ENCODE measurements at places on chromosomes 5 and 9.

- no peak for DNase-seq
These were observed 9.6 kb downstream of the KIAA1958 start for GRCh38 chr9:112496074-112496722.

DNA sequence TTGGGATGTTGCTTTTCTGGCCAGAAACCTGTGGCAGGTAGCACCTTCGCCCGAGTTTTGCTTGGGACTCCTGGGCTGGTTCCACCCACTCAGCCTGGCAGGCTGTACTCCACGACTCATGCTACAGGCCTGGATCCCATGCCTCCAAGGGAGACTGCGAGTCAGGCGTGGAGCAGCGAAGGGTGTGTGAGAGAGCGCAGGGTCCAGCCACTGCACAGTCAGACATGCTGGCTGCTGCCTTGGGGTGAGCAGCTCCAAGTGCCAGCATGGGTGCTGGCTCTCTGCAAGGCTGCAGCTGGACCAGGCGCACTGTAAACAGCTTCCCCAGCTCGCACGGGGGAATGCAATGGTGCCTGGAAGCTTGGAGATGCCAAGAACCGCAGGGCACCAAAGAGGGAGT lies 249.6 kb upstream of the EDIL3 start:
- no peak for DNase-seq

GRCh38 chr5:152649609-152650008 lies 244.5 kb upstream of the NMUR2 start:
- DNase-seq: no peak

DNA sequence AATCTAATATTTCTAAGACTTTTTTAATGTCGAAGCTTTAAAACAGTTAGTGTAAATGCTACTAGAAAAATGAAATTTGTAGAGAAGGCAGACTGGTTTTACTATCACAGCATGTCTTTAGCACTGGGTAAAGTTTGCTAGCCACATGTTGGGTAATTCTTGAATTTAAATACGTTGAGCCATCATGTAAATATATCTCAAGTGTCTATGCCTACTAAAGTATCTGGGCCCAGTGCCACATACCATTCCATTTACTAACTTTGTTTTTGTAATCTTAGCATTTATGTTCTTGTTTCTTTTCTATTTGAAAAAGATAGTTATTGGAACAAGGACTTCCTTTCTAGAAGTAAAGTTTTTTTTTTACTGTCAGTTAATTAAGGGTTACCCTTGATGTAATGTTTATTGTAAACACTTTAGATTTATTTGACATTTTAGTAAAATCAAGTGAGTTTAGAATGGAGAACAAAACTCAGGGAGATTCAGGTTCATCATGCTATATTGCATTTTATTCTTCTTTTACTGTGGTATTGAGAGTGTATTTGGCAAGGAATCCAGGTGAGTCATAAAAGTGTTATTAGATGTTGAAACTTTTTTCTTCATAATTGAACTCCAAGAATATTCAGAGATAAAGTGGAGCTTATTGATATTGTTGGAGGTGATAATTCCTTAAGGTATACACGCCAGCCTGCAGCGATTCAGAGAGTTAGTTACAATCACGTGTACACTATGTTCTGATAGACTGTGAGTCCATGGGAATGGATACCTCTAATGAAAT lies 182.4 kb downstream of the CCDC171 start:
- no peak for DNase-seq

DNA sequence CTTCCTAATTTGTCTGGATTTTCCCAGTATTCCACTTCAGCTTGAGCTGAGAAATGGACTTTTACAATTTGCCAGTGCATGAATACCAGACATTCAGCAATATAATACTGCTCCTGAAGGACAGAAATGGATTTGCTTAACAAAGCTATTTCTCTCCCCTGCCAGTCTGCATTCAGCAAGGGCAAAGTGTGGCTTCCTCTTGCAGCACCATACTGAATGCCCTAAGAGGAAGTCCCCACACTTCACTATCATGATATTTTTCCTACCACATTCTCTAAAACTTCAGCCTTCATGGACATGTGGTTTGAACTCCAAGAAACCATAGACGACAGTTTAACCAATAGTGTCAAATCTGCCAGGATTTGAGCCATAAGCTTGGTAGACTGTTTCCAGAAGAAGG lies 19.8 kb upstream of the TLE4 start:
- DNase-seq: no peak

- DNase-seq: no peak
These were observed 77.0 kb upstream of the ZFAND5 start for GRCh38 chr9:72441848-72442607.

DNA sequence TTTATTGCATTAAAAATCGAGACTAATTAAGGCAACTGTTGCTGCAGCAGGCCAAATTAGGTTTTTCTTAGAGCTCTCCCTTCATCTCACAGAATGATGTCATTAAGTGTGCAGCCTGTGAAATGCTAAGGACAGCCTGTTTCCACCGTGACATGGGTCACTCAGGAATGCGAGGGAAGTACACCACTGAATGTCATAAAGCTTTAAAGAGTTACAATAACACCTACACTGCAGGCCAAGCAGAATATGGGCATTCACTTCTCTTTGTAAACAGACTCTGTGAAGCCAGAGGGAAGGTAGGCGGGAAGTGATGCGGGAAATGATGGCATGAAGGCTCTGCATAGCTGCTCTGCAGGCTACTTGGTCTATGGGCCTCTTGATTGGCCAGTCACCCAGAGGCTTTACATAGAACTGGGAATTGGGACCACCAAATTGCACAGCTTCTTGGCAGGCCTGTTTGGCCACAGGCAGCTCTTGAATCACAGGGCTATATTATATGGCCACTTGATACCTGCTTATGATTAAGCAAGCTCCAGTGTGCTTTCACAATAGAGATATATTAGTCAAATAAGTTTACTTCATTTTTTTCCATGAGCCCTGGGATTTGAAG lies 28.4 kb upstream of the AOPEP start:
- no peak for DNase-seq

- DNase-seq: no peak
These were observed 101.4 kb downstream of the ARHGAP26 start for GRCh38 chr5:142871363-142872193.

- DNase-seq: no peak
These were observed 151.4 kb upstream of the FSTL4 start for GRCh38 chr5:133763744-133764143.

GRCh38 chr5:32621256-32621655 lies 35.9 kb downstream of the SUB1 start:
- no peak for DNase-seq

DNA sequence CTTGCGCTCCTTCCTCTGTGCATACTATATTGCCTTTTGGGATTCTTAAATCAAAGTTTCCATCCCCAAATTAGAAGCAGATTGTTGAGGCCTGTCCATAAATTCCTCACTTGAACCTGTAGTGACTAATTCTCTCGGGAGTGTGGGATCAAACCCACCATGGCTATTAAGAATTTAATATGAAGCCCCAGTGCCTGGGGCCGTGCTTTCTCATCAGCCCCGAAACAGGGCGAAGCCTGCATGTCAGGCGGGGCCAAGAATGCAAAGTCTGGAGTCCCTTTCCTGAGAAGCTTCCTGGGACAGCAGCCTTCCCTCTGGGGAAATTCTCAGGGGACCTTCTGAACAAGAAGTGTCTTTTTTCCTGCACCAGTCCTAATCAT lies 29.3 kb upstream of the FAT2 start:
- DNase-seq: no peak

- no peak for DNase-seq
These were observed 32.5 kb downstream of the S1PR3 start for GRCh38 chr9:89023740-89024139.

GRCh38 chr5:145467446-145467845 lies 367.7 kb downstream of the PRELID2 start:
- no peak for DNase-seq

DNA sequence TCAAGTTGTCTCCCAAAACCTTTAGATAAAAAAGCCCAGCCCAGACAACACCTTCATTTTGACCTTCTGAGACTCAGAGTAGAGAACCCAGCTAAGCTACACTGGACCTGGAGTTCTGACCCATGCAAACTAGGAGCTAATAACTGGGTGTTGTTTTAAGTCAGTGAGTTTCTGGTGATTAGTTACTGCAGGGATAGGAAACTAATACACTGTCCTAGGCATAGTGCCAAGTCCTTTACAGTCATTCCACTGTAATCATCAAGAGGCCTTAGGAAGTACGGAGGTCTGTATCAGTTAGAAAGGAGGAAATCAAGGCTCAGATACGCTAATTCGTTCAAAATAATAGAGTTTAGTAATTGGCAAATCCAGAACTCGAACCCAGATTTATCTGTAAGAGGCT lies 197.9 kb downstream of the KCTD16 start:
- no peak for DNase-seq

GRCh38 chr9:109828254-109828653 lies 48.3 kb downstream of the PALM2AKAP2 start:
- no peak for DNase-seq

DNA sequence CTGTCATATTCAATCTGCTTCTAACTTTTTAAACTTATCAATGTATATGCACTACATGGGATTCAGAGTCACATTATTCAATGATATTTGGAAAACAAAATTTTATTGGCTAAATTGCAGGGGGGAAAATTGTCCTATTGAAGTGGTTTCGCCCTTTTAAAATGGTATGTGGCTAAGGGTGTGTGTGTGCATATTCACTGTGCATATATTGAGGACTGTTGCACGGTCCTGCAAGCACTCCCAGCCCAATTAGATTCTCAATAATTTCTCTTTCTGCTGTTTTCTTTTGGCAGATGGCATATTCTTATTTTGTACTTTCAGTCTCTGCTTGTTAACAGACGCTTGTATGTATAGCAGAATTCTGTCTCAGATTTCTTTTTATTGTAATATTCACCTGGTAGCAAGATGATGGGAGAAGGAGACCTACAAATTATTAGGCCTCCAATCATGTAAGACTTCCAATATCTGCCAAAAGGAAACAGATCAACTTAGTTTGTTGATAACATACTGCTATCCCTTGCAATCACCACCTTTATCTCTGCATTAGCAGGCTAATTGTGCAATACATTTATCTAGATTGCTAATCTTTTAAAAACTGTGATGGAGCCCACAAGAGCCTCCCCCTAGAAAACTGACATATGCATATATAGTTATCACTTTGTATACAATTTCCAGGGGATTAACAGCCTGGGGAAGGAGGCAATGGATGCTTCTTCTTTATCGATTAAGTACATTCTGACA lies 411.5 kb downstream of the PLK2 start:
- DNase-seq: no peak

DNA sequence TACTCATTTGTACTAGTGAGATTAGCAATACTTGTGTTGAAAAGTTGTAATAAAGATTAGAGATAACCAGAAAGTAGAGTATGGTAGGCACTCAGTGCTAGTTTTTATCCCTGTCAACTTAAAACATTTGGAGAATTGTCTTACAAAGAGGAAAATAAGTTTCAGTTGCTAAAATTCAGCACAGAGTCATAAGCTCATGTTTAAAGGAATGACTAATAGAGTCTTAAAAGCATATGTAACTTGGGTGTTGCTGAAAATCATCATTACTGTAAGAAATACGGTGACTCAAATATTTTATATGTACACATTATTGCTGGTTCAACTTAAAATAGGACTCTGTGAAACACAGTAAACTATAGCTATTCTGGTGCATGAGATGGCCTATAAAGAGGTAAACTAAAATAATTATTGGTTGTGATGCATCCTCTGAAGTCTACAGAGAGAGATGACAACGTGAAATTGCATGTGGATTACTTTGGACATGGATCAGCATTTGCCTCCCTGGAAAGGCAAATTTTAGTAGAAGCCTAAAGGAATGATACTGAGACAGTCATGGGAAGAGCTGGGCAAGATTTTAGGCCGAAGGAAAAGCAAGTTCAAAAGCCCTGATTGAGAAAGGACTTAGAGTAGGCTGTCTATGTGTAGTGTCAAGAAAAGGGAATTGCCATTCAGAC lies 34.6 kb downstream of the SGCD start:
- DNase-seq: no peak

DNA sequence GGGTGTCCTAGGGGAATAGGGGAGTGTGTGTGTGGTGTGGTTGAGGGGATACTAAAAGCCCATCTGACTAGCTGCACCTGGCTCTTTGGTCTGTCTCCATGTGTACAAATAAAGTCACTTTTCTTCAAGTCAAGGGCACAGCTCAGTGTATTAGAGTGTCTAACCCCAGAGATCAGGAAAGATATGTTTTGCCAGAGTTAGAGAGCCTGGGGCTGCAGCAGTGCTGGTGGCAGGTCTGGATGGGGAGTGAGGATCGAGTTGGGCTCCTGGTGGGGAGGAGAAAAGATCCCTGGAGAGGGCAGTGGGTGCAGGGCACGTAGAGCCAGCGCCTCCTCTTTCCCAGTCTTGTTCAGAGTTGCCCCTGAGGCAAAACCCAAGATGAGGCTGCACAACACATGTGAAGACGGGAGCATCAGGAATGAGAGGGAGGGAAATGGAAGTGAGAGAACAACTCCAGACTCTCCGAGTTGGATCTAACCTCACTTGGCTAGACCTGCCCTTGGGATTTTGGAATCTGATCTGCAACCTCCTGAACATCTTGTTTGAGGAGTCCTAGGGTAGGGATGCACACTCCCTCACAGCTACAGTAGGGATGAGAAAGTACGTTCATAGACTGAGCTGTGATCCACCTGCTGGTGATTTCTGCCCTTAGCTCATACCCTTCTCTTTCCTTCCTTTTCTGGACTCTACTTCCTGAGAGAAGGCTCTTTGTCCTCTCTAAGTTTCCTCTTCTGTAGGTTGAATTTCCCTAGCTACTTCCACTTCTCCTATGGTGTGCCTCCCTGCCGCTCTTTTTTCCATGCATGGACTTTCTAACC lies 309.9 kb downstream of the ZSWIM6 start:
- DNase-seq: no peak

DNA sequence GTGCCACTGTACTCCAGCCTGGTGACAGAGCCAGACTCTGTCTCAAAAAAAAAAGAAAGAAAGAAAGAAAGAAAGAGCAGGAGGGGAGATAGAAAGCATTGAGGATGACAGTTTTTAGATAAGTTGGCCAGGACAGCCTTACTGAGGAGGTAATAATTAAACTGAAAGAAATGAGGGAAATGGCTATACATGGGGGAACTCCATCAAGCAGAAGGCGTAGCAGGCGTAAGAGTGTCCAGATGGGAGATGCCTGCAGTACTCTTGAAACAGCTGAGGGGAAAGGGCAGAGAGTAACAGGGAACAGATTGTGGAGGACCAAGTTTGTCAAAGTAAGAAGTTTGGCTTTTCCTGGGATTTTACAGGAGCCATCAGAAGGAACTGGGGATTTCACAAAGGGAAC lies 57.5 kb downstream of the HMGCS1 start:
- no peak for DNase-seq

- DNase-seq: no peak
These were observed 79.5 kb upstream of the PIP5K1B start for GRCh38 chr9:68625559-68625958.

- no peak for DNase-seq
These were observed 292.2 kb downstream of the CYLC2 start for GRCh38 chr9:103287361-103287760.

DNA sequence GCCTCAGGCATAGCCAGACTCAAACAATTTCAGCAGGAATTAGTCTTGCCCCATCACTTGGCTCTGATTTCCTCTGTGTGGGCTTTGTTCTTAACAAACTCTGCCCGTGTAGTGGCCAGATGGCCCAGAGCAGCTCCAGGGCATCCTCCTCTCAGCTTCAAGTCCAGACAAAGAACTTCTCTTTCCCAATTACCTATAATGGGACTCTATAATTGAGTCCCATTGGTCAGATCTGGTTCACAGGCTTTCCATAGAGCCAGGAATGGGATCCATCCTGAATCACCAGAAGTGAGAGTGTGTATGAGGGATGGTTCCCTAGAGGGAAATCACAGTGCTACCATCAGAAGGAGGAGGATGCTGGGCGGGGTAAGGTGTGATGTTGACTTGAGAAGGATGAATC lies 515.8 kb downstream of the KIF4B start:
- DNase-seq: no peak

GRCh38 chr5:125554355-125554754 lies 807.9 kb upstream of the ZNF608 start:
- DNase-seq: no peak

- DNase-seq: no peak
These were observed 37.5 kb downstream of the FABP6 start for GRCh38 chr5:160266752-160267345.

Data from hematopoietic multipotent progenitor cell treated with erythropoietin and hydrocortisone succinate and interleukin-3 and kit ligand, for 8 days (in vitro differentiated cells).